ENCODE measurements at places on chromosomes 4 and X.
A peak's percentile ranks its signal among the peaks of the same experiment; 100 is the strongest.

DNA sequence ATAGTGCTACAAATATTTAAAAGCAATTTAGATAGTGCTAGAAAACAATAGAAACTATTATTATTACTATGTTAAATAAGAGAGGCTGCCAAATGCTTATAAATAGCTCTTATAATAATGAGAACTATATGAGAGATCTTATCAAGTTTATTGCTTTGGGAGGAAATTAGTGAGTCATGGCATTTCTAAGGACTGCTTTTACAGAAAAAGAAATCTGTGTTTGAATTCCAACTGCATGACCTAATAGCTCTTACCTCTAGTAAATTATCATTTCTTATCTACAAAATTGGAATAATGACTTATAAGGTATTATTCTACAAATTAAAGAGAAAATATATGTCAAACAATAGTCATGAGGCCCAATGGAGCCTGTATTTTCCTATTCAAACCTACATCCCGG is 177.2 kb downstream of the GABRG1 start:
- no peak for DNase-seq

DNA sequence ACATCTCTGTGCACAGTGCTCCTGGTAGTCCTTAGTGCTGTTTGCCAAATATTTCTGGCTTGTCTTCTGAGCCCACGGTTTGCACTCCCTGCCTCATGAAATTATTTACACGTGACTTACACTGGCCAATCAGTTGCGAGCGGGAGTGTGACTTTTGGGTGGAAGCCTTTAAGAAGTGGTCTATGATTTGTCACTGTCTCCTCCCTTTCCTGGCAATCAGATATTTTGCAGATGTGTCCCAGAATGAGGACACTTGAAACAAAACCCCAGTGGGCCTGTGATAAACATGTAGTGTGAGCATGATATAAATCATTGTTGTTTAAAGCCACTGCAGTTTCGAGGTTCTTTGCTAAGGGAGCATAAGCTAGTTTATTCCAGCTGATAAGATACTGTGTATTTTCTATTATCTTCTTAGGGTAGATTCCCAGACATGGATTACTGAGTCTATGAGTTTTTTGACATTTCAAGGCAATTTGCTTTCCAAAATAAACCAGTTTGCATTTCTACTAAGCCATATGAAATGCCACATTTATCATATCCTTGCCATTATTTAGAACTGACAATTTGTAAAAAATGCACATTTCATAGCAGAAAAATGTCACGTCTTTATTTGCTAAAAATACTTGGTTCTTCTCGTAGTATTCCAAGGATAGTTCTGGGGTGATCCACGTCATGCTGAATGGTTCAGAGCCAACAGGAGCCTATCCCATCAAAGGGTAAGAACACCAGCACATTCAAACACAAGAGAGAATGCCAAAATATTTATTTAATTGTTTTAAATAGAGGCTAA is 12.0 kb downstream of the BST1 start:
- DNase-seq = no peak

DNA sequence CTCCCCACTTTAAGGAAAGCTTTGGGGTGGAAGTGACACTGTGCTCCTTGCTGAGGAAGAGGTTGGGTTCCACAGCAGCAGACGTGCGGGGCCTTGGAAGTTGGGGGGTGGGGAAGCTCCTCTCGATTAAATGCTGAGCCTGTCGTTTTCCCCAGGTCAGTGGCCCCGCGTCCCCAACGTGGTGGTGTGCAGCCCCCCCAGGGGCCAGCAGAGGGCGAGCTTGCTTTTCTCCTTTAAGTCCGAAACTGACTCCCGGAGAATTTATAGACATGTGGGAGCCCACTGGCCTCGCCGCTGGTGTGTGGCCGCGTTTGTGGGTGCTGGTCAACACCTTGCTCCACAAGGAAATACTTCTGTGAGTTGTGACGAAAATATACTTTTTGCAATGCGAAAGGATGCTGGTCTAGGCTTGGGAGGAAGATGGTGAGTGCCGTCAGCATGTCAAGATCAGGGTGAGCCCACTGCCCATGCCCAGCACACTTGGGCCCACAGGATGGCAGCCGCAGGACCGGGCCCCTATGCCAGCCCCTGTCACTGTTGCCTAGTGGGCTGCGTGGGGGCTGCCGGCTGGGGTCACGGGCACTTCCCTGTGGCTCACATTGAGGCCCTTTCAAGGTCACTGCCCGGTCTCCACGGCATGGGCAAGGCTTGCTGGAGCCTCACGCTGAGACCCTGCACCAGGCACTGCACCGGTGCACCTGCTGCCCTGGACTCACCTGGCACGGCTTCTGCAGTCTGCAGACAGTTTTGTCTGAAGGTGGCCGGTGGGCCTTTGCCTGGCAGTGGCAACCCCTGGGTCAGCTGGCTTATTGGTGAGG is 9.4 kb downstream of the UVSSA start:
- DNase-seq = peak; percentile 24

- DNase-seq = no peak
Measured at GRCh38 chr4:6452897-6453687, 19.3 kb downstream of the PPP2R2C start.

- no peak for DNase-seq
Measured at GRCh38 chrX:107272431-107272921, 66.1 kb downstream of the DNAAF6 start.

DNA sequence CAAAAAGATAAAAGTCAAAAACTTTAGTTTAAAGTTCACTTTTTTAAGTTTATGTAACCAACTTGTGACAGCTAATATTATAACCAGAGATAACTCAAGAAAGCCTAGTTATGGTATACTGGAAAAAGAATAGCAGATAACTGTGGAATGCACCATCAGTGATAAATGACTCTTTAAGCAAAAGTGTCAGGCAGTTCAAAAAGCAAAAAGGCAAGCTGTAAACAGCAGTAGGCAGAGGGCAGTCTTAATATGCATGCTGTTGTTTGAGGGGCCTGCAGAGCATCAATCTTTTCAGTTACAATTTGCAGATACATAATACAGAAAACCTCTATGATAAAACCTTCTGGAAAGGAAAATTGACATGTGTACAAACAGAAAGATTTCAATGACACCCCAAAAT is 81.8 kb upstream of the JADE1 start:
- DNase-seq = no peak

DNA sequence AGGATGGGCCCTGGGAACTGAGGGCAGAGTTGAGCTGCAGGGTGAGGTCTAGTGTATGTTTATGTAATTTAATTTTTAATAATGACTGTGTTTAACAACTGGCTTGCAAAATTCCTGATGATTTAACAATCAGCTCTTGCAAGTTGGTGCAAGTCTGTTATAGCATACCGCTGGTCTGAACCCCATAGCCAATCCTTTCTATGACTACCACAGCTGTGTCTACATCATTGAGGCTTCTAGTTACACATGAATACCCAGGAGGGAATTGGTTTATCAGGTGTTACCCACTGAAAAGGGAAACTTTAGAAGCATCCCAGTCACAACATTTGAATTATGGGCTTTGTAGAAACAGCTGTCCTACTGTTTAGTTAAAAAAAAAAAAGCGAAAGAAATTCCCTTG is 38.3 kb downstream of the SUPT20HL1 start:
- DNase-seq = no peak

DNA sequence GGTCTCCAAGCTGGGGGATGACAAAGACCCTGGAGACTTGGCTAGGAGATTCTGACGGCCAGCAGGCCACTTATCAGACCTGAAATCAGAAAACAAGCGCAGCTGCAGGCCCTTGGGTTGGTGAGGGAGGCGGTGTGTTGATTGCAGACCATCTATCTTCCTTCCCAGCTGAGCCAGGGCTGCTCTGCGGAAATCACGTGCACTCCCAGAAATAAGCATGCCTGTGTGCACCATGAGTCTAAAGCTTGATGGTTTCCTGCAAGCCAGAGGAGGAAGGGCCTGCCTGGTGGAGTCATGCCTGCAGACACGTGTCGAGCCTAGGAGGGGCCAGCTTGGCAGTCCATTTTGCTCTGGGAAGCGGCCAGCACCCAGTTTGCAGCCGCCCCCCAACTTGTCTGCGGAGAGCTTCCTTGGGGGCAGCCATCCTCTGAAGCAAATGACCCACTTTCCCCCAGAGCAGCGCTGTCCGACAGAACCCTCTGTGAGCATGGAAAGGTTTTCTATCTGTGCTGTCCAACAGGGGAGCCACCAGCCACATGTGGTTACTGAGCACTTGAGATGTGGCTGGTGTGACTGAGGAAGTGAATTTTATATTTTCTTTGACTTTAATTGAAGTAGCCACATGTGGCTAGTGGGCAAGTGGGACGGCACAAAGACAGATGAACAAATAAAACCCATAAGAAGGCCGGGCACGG is 175.7 kb upstream of the BCOR start:
- DNase-seq = no peak

DNA sequence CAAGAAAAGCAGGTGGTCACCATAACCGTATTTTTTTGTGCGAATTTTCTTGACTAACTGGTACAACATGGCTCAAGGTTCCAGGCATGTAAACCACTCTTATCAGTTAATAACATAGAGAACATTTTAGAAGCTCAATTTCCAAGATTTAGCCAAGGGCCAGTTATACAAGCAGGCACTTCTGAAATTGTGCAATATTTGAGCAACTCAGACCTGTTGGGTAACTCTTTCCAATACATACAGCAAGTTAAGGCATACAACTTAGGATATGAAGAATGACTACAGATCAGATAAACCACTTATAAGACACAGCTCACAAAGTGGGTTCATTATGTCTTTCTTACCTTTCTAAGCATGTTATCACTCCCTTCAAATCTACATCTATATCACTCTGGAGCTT is 43.9 kb downstream of the ZNF280C start:
- no peak for DNase-seq

GRCh38 chrX:118179161-118179560 is 62.6 kb upstream of the KLHL13 start:
- no peak for DNase-seq

GRCh38 chrX:44484607-44485146 is 58.0 kb downstream of the FUNDC1 start:
- DNase-seq = no peak

DNA sequence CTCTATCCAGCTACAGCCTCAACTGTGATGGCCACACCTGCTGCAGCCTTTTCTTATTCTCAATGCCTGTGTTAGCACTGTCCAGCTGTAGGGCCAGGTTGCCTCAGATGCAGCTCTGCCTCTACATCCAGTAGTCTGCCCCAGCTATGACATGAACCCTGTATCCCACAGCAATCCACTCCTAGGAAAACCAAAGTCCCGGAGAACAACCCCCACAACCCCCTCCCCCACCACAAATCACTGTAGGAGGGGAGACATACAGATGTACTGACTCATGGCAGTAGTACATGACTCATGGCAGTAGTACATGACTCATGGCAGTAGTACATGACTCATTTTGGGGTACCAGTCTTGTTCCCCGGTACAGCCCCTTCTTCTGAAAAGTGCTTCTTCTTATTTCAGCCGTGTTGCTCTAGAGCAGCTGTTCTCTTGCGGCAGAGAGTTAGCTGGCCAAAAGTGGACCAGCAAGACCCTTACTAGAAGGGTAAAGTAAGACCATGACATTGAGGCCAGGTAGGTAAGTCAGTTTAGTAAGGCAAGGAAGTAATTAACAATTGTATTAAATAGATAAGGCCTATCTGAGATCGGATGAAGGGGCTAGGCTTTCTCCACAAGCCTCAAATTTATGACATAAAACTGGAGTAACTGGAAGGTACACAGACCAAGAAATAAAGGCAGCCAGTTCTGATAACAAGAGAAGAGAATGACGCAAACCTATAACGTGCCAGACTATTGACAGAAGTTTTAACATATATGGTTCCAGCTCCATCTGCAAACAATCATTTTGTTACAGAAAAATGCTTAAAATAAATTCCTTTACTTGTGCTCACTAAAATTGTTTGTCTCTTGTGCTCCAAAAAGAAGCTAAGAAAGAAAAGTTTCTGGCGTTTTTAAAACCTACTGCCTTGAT is 221.4 kb downstream of the TACR3 start:
- DNase-seq = no peak

- DNase-seq = no peak
Measured at GRCh38 chr4:42458657-42459056, 61.4 kb downstream of the SHISA3 start.

- no peak for DNase-seq
Measured at GRCh38 chr4:140856621-140857062, 100.5 kb upstream of the TBC1D9 start.

DNA sequence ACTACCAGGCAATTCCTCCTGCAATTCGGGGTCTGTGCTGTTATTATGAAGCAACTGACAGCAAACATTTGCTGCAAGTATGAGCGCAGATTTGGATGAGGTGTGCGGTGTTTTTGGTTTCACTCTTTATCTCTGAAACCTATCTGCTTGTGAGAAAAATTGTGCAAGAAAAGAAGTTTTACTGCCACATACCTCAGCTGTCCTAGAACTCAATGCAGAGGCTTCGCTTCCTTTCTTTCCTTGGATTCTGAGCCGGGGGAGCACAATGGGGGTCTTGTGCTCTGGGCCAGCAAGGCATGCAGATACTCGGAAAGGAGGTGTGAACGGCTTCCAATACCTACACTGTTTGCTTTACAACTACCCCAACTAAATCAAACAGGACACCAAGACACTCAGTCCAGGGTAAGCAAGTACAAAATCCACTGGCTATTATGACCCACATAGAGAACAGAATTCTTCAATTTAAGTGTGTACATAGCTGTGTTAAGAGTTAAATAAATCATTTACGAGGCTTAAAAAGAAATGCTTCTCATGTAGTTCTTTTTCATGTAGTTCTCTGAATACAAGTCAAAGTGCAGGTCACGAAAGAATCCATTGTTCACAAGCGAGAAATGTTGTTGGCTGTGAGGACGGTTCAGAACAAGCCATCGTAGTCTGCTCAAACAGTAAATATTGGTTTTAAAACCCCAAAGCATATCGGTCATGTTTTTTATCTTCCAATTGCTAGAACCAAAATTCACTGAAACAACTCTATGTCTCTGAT is 1.1 kb downstream of the SORBS2 start:
- DNase-seq = no peak

- DNase-seq = no peak
Measured at GRCh38 chrX:71111921-71112431, 599 bp upstream of the IL2RG start.

GRCh38 chrX:8988446-8988845 is 45.5 kb downstream of the FAM9B start:
- no peak for DNase-seq

DNA sequence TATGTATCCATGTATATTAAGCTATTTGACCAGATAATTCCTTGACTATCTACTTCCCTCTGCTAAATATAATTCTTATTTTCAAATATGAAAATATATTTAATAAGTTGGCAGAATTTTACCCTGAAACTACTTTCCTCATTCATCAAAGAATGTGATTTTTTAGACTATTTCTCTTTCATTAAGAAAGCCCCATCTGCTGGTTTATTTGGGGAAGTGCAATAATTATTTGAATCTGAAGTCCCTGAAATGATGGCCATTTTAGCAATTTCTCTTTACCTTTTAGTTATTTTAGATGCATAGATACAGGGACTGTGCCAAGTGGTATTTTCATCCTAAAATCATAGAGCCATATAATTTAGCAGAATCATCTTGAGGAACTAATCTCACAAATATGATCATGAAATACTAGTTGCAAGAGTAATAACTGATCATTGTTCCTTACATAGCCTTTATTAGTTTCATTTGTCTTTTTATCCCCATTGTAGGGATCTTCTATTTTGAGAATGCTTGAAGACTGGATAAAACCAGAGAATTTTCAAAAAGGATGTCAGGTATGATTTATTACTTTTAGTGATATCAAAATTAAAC is 39.0 kb downstream of the ENPEP start:
- DNase-seq = no peak

- no peak for DNase-seq
Measured at GRCh38 chrX:114065577-114066223, 518.2 kb upstream of the HTR2C start.
